ENCODE measurements at places on chromosomes 7 and 10.

DNA sequence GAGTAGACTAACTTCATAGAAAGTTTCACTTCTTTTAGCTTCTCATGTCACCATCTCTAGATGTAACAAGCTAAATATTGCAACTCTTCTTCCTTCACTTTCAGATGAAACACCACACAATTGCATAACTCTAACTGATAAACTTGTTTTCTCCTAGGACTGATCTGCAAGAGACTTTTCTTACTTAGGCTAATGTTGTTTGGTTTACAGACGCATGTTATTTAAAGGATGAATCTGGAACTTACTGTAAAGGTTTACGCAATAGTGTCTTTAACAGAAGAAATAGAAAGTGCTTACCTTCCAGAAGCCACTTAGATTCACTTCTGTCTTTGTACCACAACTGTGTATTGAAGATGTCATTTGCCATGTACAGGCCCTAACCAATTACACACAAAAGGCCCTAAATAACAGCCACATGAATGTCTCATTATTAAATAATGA lies 22.1 kb upstream of the ZC3HAV1 start:
- no peak for DNase-seq

- DNase-seq: no peak
Measured at GRCh38 chr7:33261585-33261984, 132.2 kb downstream of the BBS9 start.

GRCh38 chr7:102125127-102125596 lies 161.5 kb upstream of the SH2B2 start:
- DNase-seq: no peak

GRCh38 chr7:94216944-94217461 lies 177.7 kb upstream of the COL1A2 start:
- no peak for DNase-seq

DNA sequence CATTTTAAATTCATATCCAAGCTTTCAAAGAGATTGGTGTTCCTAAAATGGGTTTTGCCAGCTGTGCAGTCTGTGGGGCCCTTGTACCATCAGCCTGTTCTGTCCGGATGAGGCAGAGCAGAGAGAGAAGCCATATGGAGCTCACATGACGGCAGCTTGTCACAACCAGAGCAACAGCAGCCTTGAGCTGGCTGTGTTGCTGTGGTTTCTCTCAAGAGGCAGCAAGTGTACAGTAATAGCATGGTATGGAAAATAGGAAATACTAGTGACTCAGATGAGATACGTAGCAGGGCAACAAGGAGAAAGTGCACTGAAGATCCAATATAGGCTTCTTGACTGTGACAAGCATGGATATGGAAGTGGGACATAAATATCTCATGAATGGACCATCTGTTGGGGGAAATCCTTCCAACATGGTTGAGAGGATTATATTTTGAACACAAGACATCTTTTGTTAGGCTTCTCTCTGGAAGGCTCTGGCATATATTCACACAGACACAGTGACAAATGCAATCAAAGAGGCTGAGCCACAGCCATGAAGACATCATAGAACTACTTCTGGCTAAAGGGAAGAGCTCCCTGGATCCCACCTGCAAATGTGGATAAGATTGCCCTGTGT lies 251.0 kb upstream of the TAC1 start:
- no peak for DNase-seq

DNA sequence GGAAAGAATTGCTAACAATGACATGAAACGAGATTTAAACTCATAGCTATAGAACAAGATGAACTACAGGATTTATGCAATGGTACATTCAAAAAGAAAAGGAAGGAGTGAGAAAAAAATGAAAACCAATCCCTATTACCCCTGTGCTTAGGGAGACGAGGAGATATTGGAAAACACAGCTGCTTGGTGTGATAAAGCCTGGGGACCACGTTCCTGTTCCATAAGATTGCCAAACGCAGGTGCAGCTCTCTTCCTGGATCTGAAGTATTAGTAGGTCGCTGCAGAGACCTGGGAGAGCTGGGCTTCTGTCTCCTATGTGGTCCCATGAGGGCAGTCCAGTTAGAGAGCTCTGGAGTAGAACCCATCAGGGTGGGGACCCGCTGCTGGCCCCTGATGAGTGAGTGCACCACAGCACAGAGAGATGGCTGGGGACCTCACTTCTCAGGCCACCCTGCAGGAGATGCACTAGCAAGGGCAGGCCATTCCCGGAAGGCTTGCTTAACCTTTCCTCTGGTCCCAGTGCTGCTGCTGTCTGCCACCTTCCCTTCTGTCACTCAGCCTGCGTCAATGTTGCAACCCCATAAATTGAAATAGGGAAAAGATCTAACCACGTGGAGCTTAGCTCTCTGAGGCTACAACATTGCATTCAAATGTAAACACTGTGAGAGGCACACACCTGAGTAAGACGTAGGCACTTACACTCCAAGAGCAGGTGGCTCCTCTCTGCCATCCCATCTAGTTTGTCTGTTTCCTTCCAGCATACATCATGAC lies 57.9 kb downstream of the MTPN start:
- no peak for DNase-seq

DNA sequence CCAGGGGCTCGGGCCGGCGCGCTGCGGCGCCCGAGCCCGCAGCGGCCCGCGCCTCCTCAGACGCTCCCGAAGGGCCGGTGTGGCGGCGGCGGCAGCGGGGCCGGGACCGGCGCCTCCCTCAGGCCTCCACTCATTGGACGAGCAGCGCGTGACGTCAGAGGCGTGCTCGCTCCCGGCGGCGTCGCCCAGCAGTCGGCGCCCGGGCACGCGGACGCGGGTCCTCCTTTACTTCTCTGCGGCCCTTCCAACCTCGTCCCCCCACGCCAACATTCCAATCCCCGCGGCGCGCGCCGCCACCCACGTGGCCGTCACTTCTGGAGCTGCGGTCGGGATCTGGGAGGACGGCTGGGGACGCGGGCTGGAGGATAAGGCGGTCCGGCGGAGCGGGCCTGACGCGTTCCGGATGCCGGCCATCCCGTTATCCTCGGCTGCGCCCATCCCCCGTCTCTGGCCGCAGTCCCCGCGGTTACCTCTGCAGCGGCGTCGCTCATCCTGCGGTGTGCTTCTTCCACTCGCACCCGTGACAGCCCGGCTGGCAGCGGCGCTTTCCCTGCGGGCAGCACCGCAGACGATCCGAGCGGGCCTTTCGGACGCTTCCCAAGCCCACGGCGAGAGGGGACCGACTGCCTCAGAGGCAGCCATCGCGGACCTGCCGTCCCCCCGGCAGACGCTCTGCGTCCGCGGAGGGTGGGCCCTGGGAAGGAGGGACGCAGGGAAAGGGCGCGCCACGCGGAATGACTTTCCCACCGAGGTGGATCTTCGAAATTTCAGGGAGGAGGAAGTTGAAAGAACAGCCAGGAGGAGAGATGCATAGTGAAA lies at the start of gene PDZD8:
Gene PDZD8 (minus strand): TSS at position 81 of the 819 bp plus-strand sequence. CDS start 213 bp downstream, outside the sequence.
- DNase-seq: peak; percentile 89

GRCh38 chr7:155830961-155831806 lies 18.9 kb upstream of the SHH start:
- DNase-seq: no peak

DNA sequence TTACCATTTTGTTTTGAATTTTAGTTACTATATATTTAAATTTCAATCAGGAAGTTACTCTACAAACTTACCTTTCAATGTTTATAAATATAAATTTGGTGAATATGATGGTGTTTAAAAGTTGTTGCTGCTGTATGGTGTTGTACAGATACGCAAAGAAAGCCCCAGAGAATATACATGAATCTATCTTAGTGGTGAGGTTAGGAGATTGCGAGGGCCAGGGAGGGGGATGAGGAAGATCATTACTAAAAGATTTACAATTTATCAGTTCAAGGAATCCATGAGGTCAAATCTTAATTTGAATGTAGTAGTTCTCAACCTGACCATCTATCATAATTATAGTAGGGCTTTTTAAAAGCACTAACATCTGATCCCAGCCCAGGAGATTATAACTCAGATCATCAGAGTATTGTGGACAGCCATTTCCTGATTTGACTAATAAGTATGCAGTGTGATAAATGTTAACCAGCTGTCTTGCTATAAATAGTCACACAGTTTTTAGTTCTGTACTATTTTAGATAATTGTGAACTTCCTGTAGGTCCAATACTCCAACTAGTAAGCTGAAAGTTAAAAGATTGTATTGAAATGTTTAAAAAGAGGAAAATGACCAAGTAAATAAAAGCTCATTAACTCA lies 23.6 kb downstream of the FAM3C start:
- DNase-seq: peak; percentile 17

GRCh38 chr10:71782221-71782916 lies 9.0 kb upstream of the VSIR start:
- no peak for DNase-seq

- DNase-seq: no peak
Measured at GRCh38 chr7:40761762-40762560, 627.2 kb downstream of the SUGCT start.

- DNase-seq: no peak
Measured at GRCh38 chr10:31936933-31937332, 8.3 kb upstream of the ARHGAP12 start.

- no peak for DNase-seq
Measured at GRCh38 chr10:68043030-68043429, 32.1 kb downstream of the HERC4 start.

- DNase-seq: no peak
Measured at GRCh38 chr10:121069061-121069850, 218.1 kb downstream of the WDR11 start.

DNA sequence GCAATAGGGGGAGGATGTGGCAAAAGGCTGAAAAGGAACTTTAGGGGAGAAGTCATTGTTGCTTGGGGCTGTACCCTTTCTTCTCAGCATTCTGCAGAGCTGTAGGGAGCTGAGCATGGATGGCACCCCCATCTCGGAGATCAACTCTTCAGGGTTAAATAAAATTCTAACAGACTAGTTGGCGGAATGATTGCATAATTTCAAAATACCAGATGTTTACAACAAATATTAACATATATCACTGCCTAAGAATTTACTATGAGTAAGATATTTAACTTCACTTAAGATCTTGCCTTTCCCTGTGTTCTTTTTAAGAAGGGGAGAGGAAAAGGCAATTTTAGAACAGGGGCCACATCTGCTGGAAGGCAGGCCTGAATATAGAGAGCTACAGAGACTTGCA lies 509 bp upstream of the OR2F1 start:
- no peak for DNase-seq

DNA sequence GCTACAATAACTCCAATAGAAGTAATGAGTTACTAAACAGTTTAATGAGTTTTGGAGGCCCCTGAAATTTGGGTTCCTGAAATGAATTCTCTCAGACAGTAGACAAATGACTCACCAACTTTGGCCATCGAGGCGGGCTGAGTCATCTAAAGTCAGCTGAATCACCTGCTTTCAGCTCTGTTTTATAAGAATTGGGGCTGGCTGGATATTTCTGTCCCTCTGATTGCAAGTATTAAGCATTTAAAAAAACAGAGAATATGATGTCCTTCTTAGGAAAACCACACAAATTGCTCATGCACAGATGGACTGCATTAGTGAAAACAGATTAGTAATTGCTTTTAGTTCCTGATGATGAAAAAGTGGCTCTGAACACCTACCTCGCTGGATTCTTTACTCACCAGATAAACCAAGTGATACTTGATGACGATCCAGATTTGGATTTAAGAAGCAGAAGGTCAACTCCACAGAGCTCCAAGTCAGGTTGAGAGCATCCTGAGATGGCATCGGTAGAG lies 59.1 kb downstream of the ZNF365 start:
- DNase-seq: peak; percentile 70

DNA sequence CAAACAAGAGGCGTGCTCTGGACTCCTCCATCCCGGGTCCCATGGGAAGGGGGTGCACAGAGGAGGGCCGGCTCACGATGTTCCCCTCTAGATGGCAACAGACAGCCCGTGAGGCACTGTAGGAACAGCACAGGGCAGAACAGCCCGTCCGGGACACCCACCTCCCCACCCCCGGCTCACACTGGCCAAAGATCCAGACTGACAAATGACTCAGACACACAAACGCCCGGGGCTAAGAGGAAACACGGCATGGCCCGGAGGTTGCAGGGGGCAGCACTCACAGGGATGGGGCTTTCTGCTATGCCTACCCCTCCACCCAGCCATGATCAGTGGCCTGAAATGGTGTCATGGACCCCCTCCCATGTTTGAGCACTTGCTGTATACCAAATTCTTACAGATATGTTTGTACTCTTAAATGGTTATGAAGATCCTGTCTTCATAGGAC lies 4.9 kb upstream of the ELN start:
- no peak for DNase-seq

- no peak for DNase-seq
Measured at GRCh38 chr7:36057323-36057722, 95.7 kb upstream of the EEPD1 start.

DNA sequence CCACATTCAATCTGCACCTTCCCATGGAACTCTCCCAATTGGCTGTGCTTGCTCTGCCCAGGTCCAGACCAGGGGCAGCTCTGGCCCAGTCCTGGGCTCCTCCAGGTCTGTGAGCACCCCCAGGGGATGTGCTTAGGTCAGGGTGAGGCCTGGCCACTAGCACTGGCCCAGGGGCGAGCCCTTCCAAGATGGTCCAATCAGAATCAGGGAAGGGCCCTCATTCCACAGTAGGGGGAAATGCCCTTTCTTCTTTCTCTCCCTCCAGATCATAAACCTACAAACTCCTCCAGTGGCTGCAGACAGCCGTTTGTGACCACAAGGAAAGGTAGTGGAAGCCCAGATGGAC lies 157.0 kb downstream of the PRKAG2 start:
- no peak for DNase-seq

DNA sequence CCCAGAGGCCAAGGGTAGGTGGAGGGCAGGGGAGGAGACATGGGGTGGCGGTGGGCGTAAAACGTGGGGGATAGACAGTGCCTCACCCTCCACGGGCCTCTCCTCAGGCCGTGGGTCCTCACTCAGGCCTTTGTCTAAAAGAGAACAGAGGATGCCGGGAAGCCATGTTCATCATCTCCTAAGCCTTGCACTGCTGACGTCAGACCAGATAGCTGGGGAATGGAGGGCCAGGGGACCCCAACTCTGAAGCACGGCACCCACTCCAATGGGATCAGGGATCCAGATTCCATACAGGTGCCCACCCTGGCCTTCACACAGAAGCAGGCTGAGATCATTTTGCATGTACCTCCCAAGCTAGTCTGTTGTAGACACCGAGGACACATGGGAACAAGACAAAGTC lies 83.4 kb upstream of the TMEM248 start:
- no peak for DNase-seq

- no peak for DNase-seq
Measured at GRCh38 chr10:110410329-110411046, 87.2 kb upstream of the DUSP5 start.

GRCh38 chr10:92219559-92219958 lies 71.3 kb downstream of the CPEB3 start:
- no peak for DNase-seq

- no peak for DNase-seq
Measured at GRCh38 chr10:29499993-29500537, 134.7 kb downstream of the SVIL start.

DNA sequence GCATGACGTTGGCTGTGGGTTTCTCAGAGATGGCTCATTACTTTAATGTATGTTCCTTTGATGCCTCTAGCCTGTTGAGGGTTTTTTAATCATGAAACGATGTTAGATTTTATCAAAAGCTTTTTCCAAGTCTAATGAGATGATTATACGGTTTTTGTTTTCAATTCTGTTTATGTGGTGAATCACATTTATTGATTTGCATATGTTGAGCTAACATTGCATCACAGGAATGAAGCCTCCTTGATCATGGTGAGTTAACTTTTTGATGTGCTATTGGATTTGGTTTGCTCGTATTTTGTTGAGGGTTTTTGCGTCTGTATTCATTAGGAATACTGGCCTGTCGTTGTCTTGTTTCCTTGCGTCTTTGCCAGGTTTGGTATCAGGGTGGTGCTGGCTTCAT lies 52.3 kb upstream of the PTPN12 start:
- DNase-seq: no peak

GRCh38 chr10:89308266-89308665 lies 6.4 kb downstream of the IFIT2 start:
- DNase-seq: no peak

- DNase-seq: no peak
Measured at GRCh38 chr10:63258920-63259678, 126.0 kb downstream of the NRBF2 start.

Measured in CD4-positive, alpha-beta T cell treated with Interleukin-2 at 100 ng/mL for 4 hours (primary cell).